ENCODE measurements at places on chromosomes 7 and 10.

GRCh38 chr7:90474284-90475210 is 5.1 kb downstream of the PTTG1IP2 start:
- no peak for DNase-seq

DNA sequence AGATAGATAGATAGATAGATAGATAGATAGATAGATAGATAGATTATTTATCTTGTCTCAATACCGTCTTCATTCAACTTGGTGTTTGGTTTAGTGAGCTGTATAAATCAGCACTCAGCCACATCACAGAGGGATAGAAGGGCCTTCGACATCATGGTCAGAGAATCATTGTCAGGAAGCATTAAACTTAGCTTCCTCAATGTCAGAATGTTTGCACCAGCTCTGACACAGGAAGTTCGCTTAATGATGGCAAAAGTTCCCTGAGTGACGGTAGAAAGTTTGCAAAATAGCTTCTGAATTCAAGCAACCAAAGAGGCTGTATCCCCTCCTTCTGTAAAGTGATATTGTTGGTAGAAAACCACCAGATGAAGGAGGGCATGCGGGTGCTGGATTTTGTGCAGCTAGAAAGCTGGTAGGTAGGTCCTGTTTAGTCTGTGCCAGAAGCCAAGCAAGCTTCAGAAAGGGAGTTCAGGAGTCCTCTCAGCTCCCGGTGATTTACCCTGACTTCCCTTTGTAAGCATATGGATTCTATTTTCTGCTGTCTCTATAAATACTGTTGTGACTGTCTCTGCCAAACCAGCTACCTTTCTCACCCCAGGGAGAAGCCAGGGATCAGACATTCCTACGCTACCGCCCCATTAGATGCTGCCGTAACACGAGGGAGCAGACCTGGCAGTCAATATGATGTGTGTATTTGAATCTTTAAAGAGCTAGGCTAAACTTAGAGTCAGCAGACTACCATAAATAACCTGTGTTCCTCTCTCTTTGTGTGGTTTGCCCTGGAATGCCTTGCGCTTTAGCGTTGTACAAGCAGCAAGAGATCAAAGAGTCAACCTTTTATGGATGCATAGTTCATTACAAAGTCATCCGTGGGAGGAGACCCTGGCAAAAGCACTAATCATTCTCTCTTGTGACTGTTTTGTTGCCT is 200.5 kb upstream of the KIAA1217 start:
- no peak for DNase-seq

DNA sequence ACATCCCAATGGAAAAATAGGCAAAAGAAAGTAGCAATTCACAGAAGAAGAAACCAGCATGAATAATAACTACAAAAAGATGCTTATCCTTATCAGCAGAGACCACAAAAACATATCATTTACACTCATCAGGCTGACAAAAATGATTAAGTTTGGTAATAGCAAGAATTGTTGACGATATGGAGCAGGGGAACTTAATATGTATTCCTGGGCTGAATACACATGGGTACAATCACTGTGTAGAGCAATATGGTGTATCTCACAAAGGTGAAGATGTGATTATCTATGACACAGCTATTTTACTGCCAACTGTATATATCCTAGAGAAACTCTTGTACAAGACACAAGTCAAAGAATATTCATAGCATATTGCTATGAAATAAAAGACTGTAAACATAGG is 141.8 kb upstream of the NOBOX start:
- no peak for DNase-seq

- DNase-seq = no peak
These were observed 132.6 kb downstream of the ST7 start for GRCh38 chr7:117085769-117086463.

- no peak for DNase-seq
These were observed 286.8 kb downstream of the PARD3 start for GRCh38 chr10:34528320-34528719.

Data from stimulated activated CD4-positive, alpha-beta T cell treated with anti-CD3 and anti-CD28 coated beads, Interleukin-1b, Interleukin-23, amount 100 ng/mL, for 48 hours (primary cell).